ENCODE measurements at places on chromosomes 6 and 20.

GRCh38 chr6:121885399-121886152 is 450.1 kb downstream of the GJA1 start:
- no peak for DNase-seq

- DNase-seq: no peak
Measured at GRCh38 chr6:43454290-43454695, 1.1 kb downstream of the DLK2 start.

DNA sequence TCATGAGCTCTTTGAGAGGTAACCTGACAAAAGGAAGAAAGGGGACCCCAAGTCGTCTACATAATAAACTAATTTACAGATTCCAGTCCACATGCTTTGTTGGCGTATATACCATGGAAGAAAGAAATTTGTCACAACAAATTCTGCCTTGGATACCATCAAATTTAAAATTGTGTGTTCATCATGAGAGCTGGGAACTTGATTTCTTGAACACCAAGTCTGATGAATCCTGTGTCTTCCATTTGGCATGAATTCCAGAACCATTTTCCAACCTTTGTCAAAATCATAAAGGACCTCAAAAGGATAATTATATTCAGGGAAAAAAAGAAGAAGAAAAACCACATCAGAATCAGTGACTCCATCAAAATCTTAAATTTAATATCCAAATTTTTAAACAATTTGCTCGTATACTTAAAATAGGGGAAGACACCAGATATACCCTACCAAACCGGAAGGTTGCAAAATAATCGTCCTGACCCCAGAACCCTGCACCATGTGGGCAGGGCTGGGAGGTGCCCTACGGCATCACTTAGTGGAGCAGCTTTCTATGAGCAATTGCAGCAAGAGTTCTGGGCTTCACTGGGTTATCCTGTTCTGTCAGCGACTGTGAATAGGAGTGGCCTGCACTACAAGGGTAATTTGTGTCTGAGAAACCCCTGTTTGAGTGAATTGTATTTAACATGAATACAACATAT is 74.1 kb upstream of the INSM1 start:
- DNase-seq: no peak

DNA sequence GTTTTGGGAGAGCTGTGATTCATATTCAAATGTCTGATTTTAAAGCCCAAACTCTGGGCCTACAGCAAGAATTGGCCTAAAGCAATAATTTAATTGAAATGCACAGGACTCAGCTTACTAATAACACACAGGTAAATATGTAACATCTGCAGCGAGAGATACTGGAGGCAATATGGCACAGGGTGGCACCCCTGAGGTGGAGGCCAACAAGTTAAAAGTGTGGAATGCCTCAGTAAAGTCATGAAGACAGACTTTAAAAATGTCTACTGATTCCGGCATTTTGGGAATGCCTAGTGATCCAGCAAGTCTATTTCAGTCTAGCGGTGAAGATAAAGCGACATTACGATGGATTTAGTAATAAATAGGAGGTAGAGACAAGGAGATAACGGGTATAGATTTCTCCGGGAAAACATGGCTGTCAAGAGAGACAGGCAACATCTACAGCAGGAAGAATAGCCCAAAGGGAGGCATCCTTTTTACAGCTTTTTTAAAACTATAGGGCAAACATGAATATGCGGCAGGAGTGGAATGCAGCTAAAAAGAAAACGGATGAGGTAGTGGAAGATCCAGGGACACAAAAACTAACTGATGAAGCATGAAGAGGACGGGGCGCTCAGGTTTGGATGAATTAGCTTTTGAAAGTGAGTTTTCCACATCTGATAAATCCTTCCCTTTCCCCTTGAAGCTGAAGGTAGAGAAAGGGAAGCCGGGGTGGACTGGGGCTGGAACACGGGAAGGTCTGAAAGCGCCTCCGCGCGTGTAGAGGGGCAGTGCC is 1.2 kb downstream of the NANP start:
- DNase-seq: no peak

GRCh38 chr6:40419946-40420728 is 167.0 kb downstream of the LRFN2 start:
- no peak for DNase-seq

GRCh38 chr6:163328411-163328810 is 86.1 kb upstream of the QKI start:
- DNase-seq: no peak

DNA sequence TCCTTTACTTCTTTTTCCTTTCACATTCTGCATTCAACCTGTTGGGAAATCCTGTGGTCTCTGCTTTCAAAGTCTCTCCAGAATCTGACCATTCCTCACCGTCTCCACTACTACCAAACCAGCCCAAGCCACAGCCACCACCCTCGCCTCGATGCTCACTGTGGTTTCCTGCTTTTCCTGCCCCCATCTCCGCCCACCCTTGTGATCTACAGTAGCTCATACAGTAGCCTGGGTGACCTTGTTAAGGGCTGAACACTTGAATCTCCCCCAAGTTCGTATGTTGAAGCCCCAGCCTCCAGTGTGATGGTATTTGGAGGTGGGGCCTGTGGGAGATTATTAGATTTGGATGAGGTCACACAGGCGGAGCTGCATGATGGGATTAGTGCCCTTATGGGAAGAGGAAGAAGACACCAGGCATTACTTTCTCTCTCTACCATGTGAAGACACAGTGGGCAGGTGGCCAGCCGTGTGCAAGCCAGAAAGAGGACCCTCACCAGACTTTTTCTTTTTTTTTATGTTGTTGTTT is 189.0 kb upstream of the UST start:
- no peak for DNase-seq

DNA sequence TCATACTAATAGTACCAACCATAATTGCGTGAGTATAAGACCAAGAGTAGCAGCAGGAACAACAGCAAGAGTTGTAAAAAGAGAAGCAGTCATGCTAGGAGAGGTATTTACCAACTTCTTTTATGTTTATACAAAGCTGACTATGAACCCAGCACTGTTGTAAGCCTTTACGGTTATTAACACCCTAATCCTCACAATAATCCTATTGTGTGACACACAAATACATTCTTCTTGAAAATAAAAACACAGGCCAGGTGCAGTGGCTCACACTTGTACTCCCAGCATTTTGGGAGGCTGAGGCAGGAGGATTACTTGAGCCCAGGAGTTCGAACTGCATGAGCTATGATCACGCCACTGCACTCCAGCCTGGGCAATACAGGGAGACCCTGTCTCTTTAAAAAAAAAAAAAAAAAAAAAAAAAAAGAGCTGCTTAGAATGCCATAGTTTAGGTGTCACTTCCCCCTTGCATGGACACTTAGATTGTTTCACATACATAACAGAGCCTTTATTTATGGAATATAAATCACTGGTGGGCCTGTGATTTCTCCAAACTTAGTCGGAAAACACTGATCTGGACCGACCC is 20.2 kb downstream of the HCK start:
- no peak for DNase-seq

DNA sequence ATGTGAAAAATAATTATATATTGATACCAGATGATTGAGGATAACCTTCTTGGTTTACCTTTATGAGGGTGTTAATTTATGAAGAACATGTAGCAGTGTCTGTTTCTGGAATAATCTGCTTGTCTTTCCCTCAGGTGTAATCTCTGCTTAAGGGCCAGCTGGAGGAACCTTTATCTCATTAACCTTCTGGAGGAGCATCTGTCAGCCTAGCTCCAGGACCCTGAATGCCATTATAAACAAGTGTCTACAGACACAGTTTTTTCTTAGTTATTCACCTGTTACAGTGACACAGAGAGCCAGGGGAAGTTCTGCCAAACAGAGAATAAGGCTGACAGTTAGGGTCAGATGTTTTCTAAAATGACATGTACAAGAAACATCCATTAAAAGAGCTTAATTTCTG is at the start of gene IMPG1:
Gene IMPG1, minus strand, starts transcription at position 101 of the 400 bp plus-strand sequence. CDS start 174 bp downstream, outside the sequence.
- DNase-seq: no peak

DNA sequence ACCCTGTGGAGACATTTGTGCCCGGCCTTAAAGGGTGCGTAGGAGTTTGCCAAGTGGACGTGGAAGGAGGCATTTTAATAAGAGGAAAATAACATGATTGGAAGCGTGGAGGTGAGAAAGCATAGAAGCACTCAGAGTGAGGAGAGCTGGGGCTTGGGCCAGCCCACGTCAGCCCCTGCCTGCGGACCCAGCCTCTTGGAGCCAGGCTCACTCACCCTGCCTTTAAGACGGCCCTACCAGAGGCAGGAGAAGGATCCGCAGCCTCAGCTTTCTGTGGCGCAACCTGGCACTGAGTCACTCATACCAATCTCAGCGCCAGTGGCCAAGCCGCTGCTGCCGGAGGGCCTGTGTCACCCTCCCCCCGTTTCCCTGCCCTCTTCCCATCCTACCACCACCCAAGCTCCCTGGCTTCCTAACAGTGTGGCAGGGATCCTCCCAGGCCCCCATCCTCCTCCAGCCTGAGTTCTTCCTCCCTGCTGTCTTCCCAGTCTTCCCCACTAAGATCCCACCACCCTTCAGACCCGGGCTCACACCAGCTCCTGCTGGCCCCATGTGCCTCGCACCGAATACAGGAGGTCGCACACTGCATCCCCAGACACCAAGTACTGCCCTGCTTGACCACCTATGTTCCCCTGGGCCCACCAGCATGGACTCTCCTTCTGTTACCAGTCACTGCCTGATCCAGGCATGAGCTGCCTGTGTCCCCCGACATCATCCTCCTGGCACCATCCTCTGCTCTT is 285.2 kb downstream of the UST start:
- peak; percentile 56 for DNase-seq

- no peak for DNase-seq
Measured at GRCh38 chr6:156778454-156779205, 1.5 kb downstream of the ARID1B start.

- no peak for DNase-seq
Measured at GRCh38 chr6:137970368-137970767, 103.3 kb downstream of the TNFAIP3 start.

DNA sequence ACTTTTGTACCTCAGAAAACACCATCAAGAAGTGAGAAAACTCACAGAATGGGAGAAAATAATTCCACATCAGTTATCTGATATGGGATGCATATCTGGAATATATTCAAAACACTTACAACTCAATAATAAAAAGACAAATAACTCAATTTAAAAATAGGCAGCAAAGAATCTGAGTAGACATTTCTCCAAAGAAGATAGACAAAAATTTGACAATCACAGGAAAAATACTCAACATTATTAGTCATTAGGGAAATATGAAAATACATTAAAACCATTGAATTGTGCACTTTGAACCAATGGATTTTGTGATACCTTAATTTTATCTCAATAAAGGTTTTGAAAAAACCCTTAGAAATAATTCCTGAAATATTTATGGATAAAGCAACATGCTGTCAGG is 36.9 kb upstream of the STMND1 start:
- no peak for DNase-seq

Data from fibroblast of skin of left quadriceps (primary cell).